ENCODE measurements at places on chromosomes 13 and 19. TPM values are rescaled to one million over a fixed set of nuclear protein-coding genes. Genes with fewer than 3 reads are reported as not detected.

DNA sequence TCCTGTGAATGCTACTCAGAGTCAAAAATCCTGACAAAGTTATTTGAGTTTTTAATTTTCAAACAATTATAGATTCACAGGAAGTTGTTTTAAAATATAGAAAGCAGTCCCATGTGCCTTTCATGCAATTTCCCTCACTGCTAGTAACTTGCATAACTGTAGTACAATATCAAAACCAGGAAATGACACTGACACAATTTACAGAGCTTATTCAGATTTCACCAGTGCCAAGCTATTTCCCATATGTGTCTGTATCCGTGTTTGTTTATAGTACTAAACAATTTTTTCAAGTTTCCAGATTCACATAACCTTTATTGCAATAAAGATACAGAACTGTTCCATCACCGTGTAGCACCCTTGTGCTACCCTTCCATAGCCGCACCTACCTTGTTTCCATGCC is 934.6 kb downstream of the PCDH17 start:
- DNase-seq, result no peak

DNA sequence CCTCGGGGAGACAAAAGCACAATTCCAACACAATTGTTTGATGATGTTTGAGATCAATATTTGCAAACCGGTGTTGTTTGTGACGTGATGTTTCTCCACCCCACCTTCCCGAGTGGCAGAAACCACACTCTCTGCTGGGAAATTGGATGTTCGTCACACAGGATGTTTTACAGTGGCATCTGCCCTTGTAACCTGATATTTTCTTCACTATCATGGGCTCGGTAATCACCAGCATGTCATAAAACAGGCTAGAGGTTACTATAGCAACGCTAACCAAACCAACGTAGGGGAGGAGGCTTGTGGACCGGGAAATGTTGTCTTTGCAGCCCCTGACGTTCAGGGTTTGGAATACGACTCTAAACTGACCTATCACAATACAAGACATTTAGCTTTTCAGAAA is 454.5 kb downstream of the IRS2 start:
- DNase-seq, result no peak

DNA sequence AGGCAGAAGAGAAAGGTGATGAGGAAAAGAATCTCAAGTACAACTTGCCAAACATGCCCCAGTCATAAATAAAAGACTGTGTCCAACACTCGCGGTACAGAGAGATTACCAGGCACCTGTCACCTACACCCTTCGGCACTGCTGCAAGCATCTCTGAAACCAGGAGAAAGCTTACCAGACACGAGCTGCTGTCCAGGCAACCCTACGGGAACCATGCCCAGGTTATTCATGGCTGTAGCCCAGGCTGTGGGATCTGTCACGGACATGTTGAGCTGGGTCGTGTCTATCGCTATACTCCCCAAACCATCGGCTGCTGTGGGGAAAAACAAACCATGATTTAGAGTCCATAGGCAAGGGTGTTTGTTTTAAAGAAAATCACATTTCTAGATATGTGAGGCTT is 375.0 kb downstream of the ENOX1 start:
- peak; percentile 70 for DNase-seq

DNA sequence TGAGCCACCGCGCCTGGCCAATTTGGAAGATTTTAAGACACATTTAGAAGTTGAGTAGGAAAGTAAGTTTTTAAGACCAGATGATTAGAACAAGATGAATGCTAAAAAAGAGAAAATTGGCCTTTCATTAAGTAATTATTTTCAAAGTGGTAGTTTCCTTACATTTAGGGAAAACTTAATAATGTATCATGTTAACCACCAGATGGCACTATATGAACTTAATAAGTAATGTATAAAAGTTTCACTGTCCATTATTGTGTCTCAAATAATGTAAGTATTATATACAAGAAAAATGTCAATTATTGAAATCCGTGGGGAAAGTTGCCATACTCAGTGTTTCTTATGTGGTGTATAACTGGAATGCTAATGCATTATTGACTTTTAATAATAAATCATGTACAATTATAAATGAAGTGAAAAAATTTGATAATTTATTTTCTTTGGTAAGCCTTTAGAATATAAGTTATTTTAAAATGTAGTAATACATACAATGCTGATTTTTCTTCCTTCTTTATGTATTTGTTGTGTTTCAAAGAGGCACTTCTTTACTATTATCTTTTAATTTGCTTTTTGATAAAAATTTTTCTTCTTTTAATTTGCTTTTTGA is 29.2 kb downstream of the COG6 start:
- no peak for DNase-seq

- no peak for DNase-seq
Measured at GRCh38 chr13:78305171-78305570, 298.2 kb downstream of the POU4F1 start.

GRCh38 chr13:85597790-85598500 is 201.3 kb downstream of the SLITRK6 start:
- DNase-seq, result no peak

- no peak for DNase-seq
Measured at GRCh38 chr13:59823486-59823885, 340.2 kb downstream of the DIAPH3 start.

GRCh38 chr13:57045826-57046546 is 94.7 kb upstream of the PRR20A start:
- no peak for DNase-seq

Gene SLC10A2
- not detected for total RNA-seq

Gene MVB12A
- total RNA-seq, result 18.9 TPM
